A549 treated with Mapracorat at 1 μM for 4 hours (cell line): ENCODE measurements at places on chromosomes 6 and 20. TPM values are rescaled to one million over a fixed set of nuclear protein-coding genes. Genes with fewer than 3 reads are reported as not detected.

The ARMH2 gene
- not detected in 5 replicates for total RNA-seq

The SLC17A2 gene
- total RNA-seq: not detected in 5 replicates

The OR10C1 gene
- not detected in 5 replicates for total RNA-seq

The FAM209B gene
- 0.22 to 0.67 TPM (median 0.34 TPM) in 5 replicates for total RNA-seq

The DYNLT2 gene
- total RNA-seq: 0.44 to 0.81 TPM (median 0.53 TPM) in 5 replicates

The PPP1R14C gene
- total RNA-seq: 1.7 to 3.2 TPM (median 2.4 TPM) in 5 replicates

The LRFN2 gene
- not detected in 5 replicates for total RNA-seq

The TCF21 gene
- 0.04 to 0.09 TPM (median 0.05 TPM) in 4 of 5 replicates, not detected in the other for total RNA-seq

The SFTA2 gene
- 0.27 TPM in 1 of 5 replicates, not detected in the others for total RNA-seq

The PPP1R16B gene
- total RNA-seq: 0.11 to 0.22 TPM (median 0.15 TPM) in 5 replicates

The TNFRSF6B gene
- 0.35 to 1.5 TPM (median 0.93 TPM) in 5 replicates for total RNA-seq

The OR2B6 gene
- 0.17 to 0.30 TPM in 2 of 5 replicates, not detected in the others for total RNA-seq

The NKX2-4 gene
- not detected in 5 replicates for total RNA-seq

The GJA1 gene
- total RNA-seq: 48.0 to 68.2 TPM (median 62.3 TPM) in 5 replicates

The CAP2 gene
- total RNA-seq: 10.6 to 14.6 TPM (median 13.0 TPM) in 5 replicates

The UNC5CL gene
- total RNA-seq: 0.33 to 0.62 TPM (median 0.49 TPM) in 5 replicates

The ADGRB3 gene
- total RNA-seq: not detected in 5 replicates

The TMEM200A gene
- total RNA-seq: 0.06 to 0.07 TPM in 2 of 5 replicates, not detected in the others

The SLC2A10 gene
- not detected in 5 replicates for total RNA-seq

The SLC25A27 gene
- total RNA-seq: 0.23 to 0.83 TPM (median 0.53 TPM) in 5 replicates

The CNR1 gene
- total RNA-seq: 1.1 to 1.9 TPM (median 1.2 TPM) in 5 replicates

The AKAP12 gene
- total RNA-seq: 126 to 197 TPM (median 168 TPM) in 5 replicates

The GJA10 gene
- not detected in 5 replicates for total RNA-seq

The TNXB gene
- 0.32 to 0.76 TPM (median 0.50 TPM) in 5 replicates for total RNA-seq

The C20orf202 gene
- total RNA-seq: 0.22 TPM in 1 of 5 replicates, not detected in the others

The COQ3 gene
- total RNA-seq: 9.4 to 12.6 TPM (median 11.5 TPM) in 5 replicates

The C6orf141 gene
- total RNA-seq: 9.7 to 13.3 TPM (median 11.2 TPM) in 5 replicates

The NDUFAF5 gene
- total RNA-seq: 32.5 to 36.2 TPM (median 33.8 TPM) in 5 replicates

The CRISP1 gene
- not detected in 5 replicates for total RNA-seq

The PRKN gene
- 0.07 TPM in 2 of 5 replicates, not detected in the others for total RNA-seq

The SLC52A3 gene
- 0.32 to 0.57 TPM (median 0.48 TPM) in 5 replicates for total RNA-seq

The CENPQ gene
- 6.1 to 8.2 TPM (median 7.2 TPM) in 5 replicates for total RNA-seq

The DSN1 gene
- total RNA-seq: 21.0 to 27.3 TPM (median 23.4 TPM) in 5 replicates

The BPI gene
- not detected in 5 replicates for total RNA-seq

The DCDC2 gene
- total RNA-seq: 2.3 to 3.9 TPM (median 2.8 TPM) in 5 replicates

The FOXQ1 gene
- 3.5 to 5.5 TPM (median 5.2 TPM) in 5 replicates for total RNA-seq

The LINC00237 gene
- not detected in 5 replicates for total RNA-seq

The RIOK1 gene
- total RNA-seq: 10.9 to 13.0 TPM (median 11.8 TPM) in 5 replicates

The RIMS1 gene
- not detected in 5 replicates for total RNA-seq
